Left ventricle myocardium inferior (tissue), 1 donor: ENCODE measurements at places on chromosomes 7 and 10.
A peak's percentile ranks its signal among the peaks of the same experiment; 100 is the strongest.

- DNase-seq = no peak
Observed at GRCh38 chr10:38118072-38118807, 24.1 kb downstream of the ZNF37A start.

DNA sequence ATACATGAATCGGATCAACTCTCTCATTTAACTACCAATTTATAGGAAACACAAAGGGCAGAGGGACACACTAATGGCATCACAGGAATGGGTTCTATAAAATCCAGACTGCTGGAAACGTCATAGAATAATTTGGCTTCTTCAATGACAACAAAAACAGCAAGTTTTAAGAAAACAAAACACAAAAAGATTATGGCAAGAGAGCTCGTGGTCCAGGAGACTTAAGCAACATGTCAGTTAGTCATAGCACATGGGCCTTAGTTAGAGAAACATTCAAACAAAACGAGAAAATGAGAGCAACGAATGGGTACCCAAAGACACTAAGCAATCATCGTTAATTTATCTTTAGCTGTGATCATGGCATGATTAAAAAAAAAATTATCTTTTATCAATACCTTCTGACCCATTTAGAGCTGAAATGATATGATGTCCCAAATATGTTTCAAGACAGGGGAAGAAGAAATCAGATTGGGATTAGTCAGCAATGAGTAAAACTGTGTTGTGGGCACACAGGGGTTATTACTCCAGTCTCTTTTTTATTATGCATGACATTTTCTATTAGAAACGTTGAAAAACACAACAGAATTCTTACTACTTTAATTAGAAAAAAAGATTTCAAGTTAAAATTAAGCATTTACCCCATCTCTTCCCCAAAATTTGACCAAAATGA is 28.3 kb downstream of the NCAPG2 start:
- no peak for DNase-seq

DNA sequence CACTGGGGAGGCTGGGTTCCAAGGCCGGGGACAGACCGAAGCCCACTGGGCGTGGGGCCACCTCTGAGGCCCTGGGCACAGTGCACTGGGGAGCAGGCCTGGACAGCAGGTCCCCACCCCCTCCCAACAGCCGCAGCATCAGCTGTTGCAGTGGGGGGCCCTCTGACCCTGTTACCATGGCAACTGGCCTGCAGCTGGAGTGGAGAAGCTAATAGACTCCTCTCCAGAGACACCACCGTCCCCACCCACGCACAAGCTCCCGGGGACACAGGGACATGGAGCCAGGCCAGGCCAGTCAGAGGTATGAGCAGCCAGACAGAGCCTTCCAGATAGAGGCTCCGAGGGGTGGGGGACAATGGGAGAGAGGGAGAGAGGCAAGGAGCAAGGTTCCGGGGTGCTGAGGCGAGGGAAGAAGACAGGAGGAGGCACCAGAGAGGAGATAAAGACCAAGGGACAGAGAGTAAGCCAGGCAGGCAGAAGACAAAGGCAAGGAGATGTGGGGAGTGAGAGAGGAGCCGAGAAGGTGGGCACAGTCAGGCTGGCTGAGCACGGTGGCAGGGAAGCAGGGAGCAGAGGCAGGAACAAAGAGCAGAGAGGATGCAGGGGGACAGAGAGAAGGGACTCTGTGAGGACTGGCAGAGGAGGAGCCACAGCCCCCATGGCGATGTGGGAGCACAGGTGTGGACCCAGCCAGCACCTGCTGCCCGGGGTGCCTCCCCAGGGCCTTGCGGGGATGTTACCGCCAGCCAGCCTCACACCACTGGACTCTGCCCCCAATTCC is 6.7 kb downstream of the KCNH2 start:
- DNase-seq = peak; percentile 52

DNA sequence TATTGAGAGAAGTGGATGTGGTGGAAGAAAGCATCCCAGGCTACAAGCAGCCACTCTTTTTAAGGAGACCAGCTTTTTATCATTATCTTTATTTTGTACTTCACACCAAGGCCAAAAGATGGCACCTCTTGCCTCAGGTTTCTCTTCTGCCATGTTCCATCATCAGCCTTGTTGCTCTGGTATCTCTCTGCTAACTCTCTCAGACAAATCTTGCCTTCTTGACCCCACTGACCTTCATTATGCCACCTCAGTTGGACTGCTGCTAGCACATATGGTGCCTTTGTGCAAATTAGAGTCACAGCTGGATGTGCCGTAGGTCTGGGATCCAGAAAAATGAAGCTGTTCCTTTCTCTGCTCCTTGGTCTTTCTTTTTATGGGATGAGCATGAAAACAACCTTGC is 47.1 kb upstream of the DYNC1I1 start:
- DNase-seq = no peak

DNA sequence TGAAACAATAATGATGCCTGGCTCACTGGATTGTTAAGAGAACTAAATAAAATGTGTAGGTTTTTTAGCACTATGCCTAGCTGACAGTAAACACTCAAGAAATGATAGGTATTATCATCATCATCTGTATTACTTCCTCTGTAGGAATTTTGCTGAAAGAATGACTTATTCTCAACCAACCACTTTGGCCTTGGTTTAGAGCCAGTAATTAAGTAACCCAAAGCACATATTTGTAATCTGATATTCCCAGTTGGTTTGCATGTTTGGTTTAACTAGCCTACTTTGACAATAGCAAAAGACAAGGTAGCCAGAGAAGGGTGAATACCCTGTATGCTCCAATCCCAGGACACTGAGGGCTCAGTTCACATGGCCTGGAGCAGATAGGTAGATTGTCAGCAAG is 34.4 kb downstream of the BCAP29 start:
- no peak for DNase-seq

DNA sequence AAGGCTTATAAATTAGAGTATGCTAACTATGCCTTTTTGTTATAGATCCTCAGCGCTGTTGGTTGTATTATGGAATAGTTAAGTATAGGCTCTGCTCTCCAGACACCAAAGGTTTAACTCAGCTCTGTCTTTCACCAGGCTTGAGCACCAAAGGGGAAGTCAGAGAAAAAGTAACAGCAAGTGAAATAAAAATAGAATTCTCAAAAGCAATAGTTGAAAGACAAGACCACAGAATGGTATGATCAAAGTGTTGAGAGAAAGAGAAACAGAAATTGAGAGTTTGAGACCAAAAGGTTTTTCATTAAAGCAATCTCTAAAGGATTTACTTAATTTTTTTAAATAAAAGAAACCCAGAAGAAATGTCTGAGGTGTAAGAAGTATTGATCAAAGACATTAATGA is 529.8 kb upstream of the C7orf33 start:
- DNase-seq = no peak

GRCh38 chr10:73910764-73911552 is at the start of gene PLAU:
TSS of gene PLAU (plus strand) at chr10:73911132. CDS start at chr10:73911556, 424 bp downstream.
- DNase-seq = peak; percentile 60
